ENCODE measurements at places on chromosomes 13 and 19. TPM values are rescaled to one million over a fixed set of nuclear protein-coding genes. Genes with fewer than 3 reads are reported as not detected.
A peak's percentile ranks its signal among the peaks of the same experiment; 100 is the strongest.

DNA sequence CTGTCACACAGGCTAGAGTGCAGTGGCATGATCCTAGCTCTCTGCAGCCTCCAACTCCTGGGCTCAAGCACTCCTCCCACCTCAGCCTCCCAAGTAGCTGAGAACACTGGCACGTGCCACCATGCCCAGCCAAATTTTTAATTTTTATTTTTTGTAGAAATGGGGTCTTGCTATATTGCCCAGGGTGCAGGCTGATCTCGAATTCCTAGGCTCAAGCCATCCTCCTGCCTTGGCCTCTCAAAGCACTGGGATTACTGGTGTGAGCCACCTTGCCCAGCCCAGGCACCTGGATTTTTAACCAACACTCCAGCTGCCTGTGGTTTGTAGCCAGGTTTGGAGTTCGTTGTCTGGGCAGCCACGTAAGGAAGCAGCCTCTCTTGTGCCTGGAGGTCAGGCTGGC lies 9.3 kb upstream of the PEPD start:
- DNase-seq: no peak
- H3K27me3 ChIP-seq: no peaks in the 10 kb centered on the region
- H3K4me1 ChIP-seq: no peaks in the 10 kb centered on the region
- H3K4me3 ChIP-seq: no peak overlapping the region
- no peaks in the 10 kb centered on the region for H3K36me3 ChIP-seq

DNA sequence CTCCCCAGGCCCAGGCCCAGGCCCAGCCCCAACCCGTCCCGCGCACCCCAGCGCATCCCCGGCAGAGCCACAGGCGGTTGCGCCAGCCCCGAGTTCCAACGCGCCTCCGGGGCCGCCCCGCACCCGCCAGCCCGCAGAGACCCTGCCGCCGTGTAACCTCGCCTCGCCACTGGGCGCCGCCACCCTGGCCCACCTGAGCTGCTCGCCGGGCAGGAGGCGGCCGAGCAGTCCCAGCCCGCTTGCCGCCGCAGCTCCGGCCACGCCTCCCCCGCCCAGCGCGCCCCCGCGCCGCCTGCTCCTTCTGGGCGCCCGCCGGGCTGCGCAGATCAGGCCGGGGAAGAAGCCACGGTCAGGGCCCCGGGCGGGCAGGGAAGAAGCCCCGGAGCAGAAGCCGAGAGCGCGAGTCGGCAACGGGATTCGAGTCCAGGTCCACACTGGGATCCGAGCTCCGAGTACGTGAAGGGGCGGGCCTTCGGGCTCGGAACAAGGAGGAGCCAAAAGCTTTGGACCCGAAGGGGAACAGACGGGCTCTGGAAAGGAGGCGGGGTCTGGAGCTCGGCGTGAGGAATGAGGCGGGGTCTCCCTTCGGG lies at the start of gene MBOAT7:
Gene MBOAT7 (minus strand): TSS at position 436 of the 590 bp plus-strand sequence. CDS start 1,072 bp downstream, outside the sequence.
- H3K27ac ChIP-seq: peak within 1 kb of the TSS; percentile 98
- no peak for DNase-seq
- H3K4me3 ChIP-seq: peak within 1 kb of the TSS; percentile 82
- no peaks in the 10 kb centered on the region for H3K27me3 ChIP-seq
- peaks cover 39% of the 10 kb centered on the region for H3K4me1 ChIP-seq

- H3K27me3 ChIP-seq: no peaks in the 10 kb centered on the region
- no peak overlapping the region for H3K27ac ChIP-seq
- H3K36me3 ChIP-seq: peaks cover 1% of the 10 kb centered on the region
Observed at GRCh38 chr19:566403-566802, 6.0 kb upstream of the BSG start.

Gene KCNN4
- total RNA-seq: 28.8 TPM

GRCh38 chr13:50080911-50081678 lies 65.9 kb downstream of the KCNRG start:
- H3K27me3 ChIP-seq: no peaks in the 10 kb centered on the region
- H3K36me3 ChIP-seq: peaks cover 58% of the 10 kb centered on the region
- H3K27ac ChIP-seq: peak overlapping the region; percentile 99
- H3K4me3 ChIP-seq: peak overlapping the region; percentile 99
- DNase-seq: peak; percentile 68

Gene LILRB2
- not detected for total RNA-seq

DNA sequence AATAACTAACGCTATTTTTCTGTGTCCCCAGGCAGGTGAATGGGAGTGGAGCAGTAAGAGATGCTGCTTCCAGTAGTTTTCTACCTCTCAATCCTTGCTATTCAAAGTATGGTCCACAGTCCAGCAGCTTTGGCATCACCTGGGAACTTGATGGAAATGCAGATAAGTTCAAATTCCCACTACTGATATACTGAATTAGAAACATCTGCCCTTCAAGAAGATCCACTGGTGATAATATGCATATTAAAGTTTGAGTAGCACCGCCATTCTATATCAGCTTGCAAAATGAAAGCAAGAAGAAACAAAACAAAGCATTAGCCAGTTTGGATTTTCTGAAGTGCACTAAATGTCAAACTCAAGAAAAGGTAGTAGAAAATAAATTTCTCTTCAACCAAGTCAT lies 906.2 kb upstream of the PCDH20 start:
- no peaks in the 10 kb centered on the region for H3K36me3 ChIP-seq
- no peak overlapping the region for H3K27ac ChIP-seq
- H3K4me3 ChIP-seq: no peak overlapping the region
- H3K4me1 ChIP-seq: no peaks in the 10 kb centered on the region

Measured in activated CD8-positive, alpha-beta T cell treated with anti-CD3 and anti-CD28 coated beads, Interleukin-2, amount 10 ng/mL, durations not matched to agents 7 days and 5 days (primary cell).